ENCODE measurements at places on chromosomes 13 and 19.
A peak's percentile ranks its signal among the peaks of the same experiment; 100 is the strongest.

- DNase-seq, result peak; percentile 20
These were observed 28.7 kb downstream of the CYP4F2 start for GRCh38 chr19:15869109-15869555.

DNA sequence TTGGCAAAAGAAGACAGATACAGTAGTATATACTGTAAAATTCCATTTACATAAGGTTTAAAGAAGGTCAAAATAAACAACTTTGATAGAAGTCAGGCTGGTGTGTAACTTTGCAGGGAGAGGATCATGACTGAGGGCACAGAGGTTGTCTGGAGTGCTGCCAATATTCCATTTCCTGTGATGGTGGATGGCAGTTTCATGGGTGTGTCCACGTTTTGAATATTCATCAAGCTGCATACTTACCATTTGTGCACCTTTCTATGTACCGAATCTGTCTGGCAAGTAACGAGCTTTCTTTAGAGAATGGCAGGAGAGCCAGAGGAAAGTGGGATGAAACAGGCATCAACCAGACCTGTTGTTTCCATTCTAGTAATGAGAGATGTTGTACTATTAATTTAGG lies 420.5 kb upstream of the HTR2A start:
- no peak for DNase-seq

DNA sequence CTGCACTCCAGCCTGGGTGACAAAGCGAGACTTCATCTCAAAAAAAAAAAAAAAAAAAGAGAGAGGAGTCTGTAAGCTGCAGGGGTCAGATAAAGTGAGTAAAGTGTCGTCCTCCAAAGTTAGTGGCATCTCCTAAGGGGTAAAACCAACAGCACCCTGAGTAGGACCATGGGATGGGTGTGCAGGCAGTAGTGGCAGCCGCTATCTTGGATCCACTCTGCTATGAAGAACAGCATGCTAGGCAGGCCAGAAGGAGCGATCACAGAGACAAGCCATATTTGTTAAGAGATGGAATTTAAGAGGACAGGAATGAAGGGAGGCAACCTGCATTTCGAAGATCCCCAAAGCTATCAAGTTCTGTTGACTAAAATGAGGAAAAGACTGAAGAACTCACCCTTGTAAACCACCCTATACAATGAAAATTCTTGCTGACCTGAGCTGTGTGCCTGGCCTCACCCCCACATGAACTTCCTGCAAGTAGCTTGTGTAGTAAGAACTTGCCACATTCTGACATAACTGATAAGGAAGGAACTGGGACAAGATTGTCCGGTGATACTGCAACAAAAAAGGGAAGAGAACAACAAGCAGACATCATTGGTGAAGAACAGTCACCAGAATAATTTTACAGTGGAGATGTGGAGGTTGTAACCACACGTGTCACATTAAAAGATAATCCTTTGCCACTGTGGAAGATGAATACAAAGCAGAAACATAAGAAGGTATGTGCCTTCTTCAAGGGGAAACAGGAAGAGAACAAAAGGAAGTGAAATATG lies 16.2 kb downstream of the DPY19L3 start:
- DNase-seq, result peak; percentile 54

GRCh38 chr13:98262292-98262691 lies 85.2 kb upstream of the RNF113B start:
- no peak for DNase-seq

GRCh38 chr13:21594715-21595545 lies 9.0 kb downstream of the MICU2 start:
- DNase-seq, result no peak

DNA sequence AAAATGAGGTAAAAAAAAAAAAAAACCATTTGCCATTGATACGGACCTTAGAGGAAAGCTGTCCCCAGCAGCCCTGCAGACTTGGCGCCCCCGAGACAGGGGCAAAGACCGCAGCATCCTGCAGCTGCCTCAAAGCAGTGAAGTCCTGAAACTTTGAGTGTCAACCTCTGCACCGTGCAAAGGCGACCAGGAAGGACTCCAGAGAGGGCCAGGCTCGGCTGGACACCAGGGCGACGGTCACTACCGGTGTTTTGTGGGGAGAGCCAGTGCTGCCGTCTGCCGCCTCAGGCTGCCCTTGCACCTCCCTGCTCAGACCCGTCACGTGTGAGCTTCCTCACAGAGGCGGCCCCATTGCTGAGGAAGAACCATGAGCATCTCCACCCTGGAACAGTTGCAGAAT lies 146.7 kb upstream of the SPACA7 start:
- DNase-seq, result no peak

- DNase-seq, result no peak
These were observed 31.3 kb upstream of the STARD13 start for GRCh38 chr13:33316890-33317289.

DNA sequence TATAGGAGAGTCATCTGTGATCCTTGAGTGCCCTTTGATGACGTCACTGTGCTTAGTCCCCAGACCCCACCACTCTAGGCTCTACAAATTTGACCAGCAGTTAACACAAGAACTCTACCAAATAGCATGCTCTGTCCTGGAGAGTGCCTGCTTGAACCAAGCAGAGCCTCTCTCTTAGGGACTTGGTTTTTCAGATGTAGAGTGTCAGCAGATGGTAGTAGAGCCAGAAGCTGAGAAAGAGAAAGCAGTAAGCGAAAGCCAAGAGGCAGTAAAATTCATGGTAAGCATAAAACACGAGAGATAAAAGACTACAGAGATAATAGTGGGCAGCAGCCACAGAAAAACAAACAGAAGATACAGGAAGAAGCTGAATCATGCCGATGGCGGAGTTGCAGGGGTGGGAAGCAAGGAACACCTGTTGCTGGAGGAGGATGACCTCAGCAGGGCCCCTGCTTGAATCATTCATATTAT lies 193.3 kb downstream of the SLC7A1 start:
- peak; percentile 44 for DNase-seq

DNA sequence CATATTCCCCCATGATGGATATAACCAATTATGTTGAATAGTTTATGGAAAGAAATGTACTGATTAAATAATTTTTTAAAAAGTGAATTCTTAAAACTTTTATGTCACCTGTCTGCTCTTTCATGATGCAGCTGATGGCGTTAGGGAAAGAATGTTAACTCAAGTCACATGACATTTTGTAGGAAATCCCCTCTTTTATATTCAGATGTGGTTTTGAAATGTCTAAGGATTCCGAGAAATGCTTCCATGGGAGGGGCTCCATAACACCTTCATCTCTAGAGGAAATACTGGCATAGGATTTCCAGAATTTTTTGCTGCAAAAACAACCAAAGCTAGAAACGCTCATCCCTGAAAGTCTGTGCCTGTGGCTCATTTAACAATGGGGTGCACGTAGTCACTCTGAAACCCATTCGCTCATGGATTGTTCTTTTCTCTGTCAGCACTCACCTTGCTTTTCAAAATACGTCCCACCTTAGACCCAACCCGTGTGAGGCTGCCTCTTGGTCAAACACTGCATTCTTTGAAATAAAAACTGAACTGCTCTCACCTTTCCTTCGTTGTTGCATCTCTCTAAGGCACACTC lies 288.9 kb downstream of the SHISA2 start:
- DNase-seq, result no peak

- DNase-seq, result no peak
These were observed 378.3 kb downstream of the GPC5 start for GRCh38 chr13:91776611-91777193.

DNA sequence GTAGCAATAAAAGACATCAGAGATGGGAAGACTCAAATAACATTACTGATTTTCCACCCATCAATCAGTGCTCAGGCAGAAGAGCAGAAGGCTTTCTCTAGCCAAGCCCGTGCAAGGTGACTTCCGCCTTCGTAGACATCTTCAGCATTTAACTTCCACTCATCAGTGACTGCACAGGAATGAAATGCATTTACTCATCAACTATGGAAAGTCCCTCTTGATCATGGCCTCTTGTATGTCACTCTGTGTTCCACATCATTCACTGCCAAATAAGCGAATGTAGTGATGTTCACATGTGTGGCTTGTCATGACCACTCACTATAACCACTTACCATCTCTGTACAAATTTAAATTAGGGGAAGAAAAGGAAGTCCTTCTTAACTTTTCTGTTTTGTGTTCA lies 49.4 kb downstream of the SACS start:
- DNase-seq, result peak; percentile 60

GRCh38 chr13:107211073-107211472 lies 643.1 kb upstream of the ARGLU1 start:
- DNase-seq, result peak; percentile 97

- no peak for DNase-seq
These were observed 15.0 kb upstream of the KLF2 start for GRCh38 chr19:16309643-16310042.

GRCh38 chr13:112687836-112688559 lies 1.8 kb upstream of the ATP11A start:
- DNase-seq, result no peak

GRCh38 chr19:18733196-18733647 lies 49.7 kb downstream of the CRTC1 start:
- DNase-seq, result peak; percentile 79

GRCh38 chr19:58354478-58355030 lies 1.3 kb upstream of the A1BG start:
- no peak for DNase-seq

- DNase-seq, result peak; percentile 13
These were observed 29.1 kb upstream of the POP4 start for GRCh38 chr19:29576761-29577648.

GRCh38 chr13:51180853-51181511 lies 41.2 kb upstream of the FAM124A start:
- DNase-seq, result no peak

- peak; percentile 31 for DNase-seq
These were observed 18.5 kb upstream of the KCTD4 start for GRCh38 chr13:45219123-45219891.

DNA sequence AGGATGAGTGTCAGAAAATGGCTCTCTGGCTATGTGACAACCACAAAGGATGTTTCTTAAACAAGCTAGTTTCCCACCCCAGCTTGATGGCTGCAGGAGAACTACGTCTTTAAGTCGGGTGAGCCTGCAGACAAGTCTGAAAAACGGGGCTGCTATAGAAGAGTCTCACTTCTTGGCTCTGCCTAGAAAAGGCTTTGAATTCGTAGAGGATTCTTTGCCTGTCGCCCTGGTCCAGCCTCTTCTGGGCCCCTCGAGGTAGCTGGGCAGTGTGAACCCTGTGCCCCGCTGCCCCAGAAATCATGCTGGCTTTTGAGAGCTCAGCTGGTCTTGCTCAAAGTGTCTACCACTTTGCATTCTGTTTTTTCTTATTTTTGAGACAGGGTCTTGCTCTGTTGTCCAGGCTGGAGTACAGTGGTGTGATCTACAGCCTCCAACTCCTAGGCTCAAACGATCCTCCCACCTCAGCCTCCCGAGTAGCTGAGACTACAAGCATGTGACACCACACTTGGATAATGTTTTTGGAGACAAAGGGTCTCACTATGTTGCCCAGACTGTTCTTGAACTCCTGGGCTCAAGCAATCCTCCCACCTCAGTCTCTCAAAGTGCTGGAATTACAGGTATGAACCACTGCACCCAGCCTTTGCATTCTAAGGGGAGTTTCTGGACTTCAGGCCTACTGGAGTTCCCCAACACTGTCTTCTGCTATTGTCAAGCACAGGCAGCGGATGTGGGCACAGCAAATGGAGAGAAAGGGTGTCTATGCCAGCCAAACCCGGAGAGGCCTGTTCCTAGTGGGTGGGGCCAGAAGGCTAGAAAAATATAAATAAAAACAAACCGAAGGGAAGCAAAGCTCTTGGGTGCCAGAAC lies 6.5 kb downstream of the CEBPA start:
- no peak for DNase-seq

DNA sequence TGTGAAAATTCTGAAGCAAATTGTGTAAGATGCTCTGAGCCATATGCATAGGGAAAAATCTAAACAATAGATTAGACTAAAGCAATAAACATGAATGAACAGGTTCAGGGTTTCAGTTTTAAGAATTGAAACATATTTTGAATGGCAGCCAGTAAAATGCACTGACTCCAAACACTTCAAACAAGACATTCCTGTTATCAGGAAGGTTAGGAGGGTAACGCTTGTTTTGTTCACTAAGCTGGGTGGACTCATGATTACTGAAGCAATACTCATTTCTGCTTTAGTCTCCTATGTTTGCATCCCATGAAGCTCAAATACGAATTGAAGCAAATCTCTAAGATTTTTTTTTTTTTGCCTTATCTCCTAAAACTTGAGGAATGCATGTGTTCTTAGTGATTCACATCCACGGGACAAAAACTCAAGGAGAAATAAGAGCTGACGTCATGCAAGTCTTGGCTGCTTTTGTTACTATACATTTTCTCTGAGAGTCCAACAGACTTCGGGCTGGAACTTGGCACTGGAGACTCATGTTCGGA lies 29.1 kb upstream of the IGFL4 start:
- DNase-seq, result peak; percentile 96

GRCh38 chr13:34913040-34913439 lies 29.0 kb upstream of the NBEA start:
- DNase-seq, result peak; percentile 36

DNA sequence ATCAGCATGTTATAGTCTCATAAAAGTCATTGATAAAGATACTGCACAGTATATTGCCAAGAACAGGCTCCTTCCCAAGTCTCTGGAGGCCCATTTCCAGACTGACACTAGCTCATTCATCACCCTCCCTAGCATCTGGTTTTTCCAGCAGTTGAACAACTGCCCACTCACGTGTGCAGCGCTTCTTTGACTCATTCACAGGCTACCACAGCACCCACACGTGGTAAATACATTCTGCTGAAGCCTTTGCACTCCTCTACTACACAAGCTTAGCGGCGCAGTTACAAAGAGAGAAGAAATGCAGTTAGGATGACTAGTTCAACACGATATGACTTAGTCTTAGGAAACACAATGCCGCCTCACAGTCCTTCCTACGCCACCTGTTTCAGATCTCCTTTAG lies 87.7 kb downstream of the DOCK9 start:
- DNase-seq, result peak; percentile 60

DNA sequence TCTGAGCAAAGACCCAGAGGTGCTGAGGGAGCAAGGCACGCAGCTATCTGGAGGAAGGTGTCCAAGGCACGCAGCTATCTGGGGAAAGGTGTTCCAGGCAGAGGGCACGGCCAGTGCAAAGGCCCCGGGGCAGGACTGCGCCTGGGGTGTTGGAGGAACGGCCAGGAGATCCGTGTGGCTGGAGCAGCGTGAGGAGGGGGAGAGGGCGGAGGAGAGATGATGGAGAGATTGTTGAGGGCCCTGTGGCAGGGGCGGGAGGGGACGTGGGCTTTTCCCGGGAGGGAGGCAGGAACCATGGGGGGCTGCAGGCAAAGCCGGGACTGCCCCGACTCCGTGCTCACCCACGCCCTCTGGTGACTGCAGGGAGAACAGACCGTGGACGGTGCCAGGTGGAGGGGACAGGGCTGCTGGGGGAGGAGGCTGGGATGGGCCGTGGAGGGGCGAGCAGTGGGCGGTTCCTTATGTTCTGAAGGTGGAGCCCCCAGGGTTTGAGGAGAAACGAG lies 13.3 kb upstream of the MISP start:
- peak; percentile 50 for DNase-seq

GRCh38 chr19:6060600-6061375 lies 49.5 kb downstream of the RFX2 start:
- DNase-seq, result no peak

All from choroid plexus epithelial cell (primary cell).